ENCODE measurements at places on chromosomes 13 and 19.

DNA sequence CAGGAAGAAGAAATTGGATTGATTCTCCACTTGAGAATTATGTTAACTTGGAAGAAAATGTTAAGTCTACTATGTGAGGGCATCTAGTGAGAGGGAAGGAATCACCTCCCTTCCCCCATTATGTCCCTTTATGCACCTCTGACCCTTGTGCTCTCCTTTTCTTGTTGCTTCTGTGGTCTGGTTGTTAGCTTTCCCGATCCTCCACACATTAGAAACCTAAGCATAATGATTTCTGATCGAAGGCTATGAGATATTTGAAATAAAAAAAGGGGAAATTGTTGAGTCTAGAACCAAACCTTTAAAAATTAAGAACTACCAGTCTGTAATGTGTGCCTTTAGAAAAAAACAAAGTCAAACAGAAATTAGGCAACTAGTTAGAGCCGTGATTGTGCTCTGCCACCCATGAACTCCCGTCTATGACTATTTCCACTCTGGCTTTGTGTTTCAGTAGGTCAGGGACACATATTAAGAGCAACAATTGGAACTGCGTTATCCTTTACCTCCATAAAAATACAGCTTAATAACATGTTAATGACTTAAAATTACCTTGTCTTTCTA is 463 bp upstream of the GPC6 start:
- DNase-seq = no peak

DNA sequence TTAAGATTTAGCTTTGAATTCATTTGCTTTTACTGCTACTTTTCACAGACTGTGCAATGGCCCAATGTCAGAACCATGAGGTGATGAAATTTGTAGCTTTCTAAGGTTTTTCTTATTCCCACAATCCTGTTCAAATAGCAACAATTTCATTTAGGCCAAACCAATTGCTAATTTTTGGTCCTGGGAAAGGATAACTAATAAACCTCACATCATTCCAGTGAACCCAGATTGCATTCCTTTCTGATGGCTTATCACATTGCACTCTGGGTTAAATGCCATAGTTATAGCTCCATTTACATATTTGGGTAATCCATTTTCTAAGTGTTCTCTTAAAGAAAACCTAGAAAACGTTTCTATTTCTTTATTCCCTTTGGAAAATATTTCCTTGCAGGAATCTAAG is 22.9 kb upstream of the POMP start:
- no peak for DNase-seq

DNA sequence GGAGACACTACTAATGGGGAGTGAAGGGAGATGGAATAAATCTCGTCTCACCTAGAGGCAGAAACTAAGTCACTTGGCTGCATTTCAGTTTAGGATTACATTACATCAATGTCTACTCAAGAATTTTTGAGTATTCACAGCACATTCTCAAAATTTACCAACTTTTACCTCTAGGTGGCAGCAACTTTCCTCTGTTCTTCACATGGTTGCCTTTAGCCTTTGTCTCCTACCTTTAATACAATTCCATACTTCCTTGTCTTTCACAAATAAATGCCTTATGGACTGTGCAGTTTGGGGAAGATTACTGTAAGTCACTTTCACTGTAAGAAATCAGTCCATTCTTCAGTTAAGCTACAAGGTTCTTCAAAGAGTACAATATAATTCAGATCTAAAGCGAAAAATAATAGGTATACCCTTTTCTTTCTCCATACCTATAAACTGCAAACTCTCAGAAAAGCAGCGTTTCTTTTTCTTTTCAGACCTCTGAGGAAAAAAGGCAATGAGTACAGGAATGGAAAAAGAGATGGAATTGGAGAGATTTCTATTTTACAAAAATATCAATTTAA is 379.4 kb downstream of the KLF12 start:
- no peak for DNase-seq

DNA sequence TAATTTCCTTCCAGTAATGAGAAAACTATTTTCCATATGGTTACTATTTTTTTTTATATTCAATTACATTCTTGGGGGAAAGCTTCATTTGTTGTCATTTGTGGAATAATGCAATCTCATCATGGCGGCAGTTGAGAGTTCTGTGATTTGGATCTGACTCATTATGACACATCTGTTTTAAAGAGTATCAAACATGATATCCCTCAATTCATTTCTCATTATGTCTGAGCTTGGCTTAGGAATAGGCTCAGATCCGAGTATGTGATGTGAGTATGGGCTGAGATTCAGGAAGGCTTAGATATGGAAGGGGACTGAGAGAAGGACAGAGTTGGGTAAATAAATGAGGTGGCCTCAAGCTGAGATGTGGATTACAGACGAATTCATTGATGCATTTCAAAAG is 64.4 kb downstream of the POSTN start:
- no peak for DNase-seq

GRCh38 chr19:40567040-40567749 is 9.5 kb upstream of the SHKBP1 start:
- DNase-seq = no peak
